Stimulated activated CD4-positive, alpha-beta T cell treated with anti-CD3 and anti-CD28 coated beads, TNF-alpha, amount 100 ng/mL, for 4 hours (primary cell): ENCODE measurements at places on chromosomes 2 and 18.

DNA sequence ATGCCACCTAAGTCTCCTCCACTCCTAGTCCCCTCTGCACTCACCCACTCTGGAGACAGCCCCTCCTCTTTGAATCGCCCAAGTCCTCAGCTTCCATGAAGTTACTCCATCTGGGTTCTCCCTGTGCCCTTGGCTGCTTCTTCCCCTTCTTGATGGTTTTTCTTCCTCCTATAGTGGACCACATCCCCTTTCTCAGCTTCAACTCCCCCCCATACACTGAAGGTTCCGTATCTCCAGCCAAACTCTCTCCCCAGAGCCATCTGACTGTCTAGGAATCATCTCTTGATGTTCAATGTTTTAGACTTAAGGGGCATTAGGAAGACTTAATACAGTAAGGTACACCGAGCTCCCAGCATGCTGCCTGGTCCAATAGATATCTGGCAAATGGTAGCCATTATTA lies 39.6 kb downstream of the EMX1 start:
- DNase-seq = no peak

DNA sequence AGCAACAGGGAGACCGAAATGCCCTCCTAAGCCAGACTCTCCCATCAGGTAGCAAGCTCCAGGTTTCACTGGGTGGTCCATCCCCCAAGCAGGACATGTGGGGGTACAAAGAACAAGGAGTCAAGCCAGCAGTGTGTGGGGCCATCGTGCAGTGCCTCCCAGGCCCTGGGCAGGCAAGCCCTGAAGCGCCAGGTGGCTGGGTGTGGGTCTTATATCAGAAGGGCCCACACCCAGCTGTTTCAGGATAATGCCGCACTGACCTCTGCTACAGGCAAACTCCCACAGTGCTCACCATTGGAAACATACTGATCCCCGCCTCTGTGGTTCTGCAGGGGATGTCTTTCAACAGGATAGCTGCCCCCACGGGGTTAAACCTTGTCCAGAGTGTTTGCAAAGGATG lies 174.2 kb upstream of the SMAD2 start:
- DNase-seq = no peak

DNA sequence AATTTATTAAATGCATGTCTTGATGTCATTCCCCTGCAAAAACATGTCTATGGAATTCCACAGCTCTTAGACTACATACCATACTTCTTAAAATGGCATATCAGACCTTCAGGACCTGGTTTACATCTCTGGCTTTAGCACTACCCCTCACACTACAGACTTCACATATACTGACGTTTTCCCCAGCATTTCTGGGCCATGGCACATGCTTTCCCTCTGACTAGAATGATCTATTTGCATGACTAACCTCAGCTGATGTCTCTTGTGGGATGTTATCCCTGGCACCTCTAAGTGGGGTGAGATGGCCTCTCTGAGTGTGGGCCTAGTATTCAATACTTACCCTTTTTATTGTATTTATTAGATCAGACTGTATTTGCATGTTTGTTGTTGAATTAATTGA lies 381.6 kb downstream of the ERBB4 start:
- no peak for DNase-seq

DNA sequence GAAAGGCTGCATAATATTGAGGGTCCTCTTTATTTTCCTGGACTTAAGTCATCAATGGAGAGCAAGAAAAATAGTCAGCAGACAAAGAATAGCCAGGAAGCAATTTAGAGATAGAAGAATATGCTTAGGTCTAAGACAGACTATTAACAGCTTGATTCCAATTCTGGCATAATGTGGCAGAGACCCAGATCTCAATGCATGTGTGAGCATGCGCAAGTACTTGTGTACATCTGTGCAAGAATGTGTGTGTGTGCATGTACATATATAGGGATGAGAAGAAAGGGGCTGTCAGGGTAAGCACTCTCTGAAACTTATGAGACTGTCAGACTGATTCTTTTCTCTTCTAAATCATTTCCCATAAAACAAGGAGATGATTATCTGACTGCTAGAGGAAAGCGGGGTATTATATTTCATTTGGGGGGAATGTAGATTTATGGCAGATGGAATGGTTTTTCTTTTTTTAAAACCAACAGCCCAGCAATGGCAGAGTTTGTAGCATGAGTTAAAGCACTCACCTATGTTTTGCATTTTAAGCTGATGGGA lies 381.3 kb upstream of the SPRED2 start:
- no peak for DNase-seq

DNA sequence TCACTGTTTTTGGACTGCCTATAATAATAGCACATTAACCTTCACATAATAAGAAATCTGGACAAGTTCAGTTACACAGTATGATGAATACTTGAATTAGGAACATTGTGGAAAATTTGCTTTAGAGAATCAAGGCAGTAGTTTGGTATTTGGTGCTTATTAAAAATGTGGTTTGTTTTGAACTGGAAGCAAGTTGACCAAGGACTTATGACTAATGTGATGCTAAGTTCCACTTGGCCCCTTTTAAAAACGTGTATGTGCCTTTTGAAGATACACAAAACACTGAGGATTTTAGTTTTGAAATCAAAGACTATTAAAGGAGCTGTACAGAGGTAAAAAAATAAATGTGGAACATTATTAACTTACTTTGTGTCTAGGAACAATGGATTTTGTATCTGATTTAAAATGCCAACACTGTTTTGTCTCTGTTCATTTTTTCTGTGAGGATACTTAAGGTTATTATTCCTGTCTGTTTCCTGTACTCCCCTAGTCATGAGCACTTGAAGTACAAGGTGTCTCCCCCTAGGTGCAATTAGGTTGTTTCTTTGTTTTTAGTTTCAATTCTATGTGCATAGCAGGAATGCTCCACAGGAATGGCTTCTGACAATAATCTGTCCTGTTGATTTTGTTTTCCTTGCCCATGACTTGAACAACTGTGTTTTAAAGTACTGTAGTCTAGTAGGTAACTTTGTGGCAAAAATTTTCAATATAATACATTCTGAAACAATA lies 49.6 kb upstream of the PTH2R start:
- DNase-seq = no peak

DNA sequence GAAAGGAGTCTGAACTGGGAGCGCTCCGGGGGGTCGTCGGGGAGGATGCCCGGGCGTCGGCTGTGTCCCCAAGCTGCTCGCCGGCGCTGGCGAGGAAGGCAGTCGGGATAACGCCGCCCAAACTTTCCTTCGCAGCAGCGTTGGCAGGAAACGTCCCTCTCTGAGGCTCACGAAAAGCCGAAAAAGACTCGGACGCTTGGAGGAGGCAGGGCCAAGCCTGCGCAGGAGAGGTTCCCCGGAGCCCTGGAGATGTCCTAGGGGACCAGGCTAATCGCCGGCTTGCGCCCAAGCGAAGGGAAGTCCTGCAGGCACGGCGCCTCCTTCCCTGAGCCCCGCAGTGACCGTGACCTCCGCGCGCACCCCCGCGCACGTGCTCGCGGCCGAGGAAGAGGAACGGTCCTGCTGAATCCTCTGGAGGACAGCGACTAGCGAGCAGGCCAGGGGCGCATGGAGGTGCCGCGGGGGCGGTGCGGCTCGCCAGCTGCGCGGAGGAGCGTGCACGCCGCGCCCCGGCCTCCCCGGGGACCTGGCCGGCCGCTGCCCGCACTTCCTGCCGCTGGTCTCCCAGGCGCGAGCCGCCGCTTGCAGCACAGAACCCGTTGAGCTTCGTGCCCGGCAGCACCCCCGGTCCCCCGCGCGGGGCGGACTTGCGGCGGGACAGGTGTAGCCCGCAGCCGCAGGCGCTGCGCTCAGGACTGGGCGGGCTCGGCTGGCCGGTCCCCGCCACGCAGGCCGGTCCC lies at the start of gene SH3RF3:
Gene SH3RF3 (plus strand): TSS at position 590 of the 740 bp plus-strand sequence.
- no peak for DNase-seq

DNA sequence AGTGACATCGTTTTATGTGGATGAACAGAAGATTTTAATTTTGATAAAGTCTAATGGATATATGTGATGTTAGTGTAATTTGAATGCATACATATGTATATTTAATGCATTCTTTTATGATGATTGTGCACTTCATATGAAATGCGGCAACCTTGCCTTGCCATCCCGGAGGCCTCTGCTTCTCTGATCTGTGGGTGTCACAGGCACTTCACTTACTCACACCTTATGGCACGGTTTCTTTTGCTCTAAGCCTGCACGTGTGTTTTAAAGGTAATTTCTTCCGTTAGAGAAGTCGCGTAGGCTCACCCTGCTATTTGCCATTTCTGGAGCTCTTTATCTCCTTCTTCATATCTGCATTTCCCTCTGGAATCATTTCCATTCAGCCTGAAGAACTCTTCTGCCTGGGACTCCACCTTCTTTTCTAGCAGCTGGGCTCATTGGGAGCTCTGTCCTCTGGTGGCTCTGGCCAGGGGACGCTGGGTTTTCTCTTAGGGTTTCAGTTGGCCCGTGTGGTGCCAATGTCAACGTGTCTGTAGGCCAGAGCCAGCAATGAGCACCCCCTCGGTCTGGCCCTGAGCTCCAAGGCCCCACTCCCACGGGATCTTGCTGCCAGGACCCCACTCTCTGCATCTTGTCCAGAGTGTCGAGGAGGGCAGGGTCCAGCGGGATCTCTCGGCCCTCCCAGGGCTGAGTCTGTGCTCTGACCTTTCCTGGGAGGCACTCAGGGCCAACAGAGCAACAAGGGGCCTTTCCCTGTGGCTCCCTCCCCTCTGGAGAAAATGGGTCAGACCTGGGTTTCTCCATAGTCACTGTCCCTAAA lies 97.3 kb downstream of the RTP5 start:
- DNase-seq = no peak

DNA sequence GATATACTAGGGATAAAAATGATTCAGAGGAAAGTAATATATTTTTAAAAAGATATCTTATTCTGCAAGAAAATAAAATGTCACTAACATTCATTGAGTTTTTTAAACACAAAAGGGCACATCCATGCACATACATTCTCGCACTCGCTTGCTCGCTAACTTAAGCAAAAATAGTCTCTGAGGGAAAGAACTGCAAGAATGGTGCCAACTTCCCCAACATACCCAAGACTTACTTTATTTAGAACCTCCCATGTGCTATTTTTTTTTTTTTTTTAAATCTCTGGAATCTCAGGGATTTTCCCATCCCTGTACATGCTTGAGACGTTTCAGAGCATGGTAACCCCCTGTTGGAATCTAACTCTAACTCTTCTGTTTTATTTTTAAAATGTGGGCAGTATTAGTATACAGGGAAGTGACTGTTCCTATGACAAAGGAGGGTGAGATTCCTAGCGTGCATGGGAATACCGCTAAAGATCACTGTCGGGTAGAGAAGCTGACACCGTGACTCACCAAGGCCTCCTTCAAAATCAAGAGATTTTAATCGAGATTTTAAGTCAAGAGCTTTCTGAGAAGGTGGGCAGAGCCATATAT lies 187.9 kb upstream of the ZEB2 start:
- no peak for DNase-seq

DNA sequence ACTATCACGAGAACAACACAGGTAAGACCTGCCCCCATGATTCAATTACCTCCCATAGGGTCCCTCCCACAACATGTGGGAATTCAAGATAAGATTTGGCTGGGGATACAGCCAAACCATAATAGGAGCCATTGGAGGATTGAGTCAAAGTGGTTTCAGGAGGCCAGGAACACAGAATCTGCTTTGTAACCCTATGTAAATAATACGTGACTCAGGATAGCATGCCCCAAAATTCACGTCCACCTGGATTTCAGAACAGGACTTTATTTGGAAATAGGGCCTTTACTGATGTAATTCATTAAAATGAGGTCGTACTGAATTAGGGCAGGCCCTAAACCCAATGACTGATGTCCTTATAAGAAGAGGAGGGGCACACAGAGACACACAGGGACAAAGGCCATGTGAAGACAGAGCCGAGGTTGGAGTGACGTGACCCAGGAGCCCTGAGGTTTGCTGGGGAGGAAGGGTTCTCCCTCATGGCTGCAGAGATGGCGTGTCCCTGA lies 16.0 kb upstream of the CNDP2 start:
- DNase-seq = no peak
